ENCODE measurements at places on chromosomes 2 and 18.

DNA sequence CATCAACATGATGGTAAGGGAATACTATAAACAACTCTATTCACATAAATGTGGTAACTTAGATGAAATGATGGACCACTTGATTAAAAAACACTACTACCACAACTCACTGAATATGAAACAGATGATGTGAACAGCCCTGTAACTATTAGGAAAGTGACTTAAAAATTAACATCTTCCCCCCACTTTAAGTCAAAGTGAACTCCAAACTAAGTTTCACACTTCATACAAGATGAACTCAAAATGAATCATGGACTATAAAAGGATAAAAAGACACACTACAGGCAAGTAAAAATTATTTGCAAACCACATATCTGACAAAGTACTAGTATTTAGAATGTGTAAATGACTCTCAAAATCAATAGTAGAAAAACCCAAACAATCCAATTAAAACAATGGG, 71.6 kb downstream of the ZAP70 start:
- DNase-seq: no peak

GRCh38 chr2:16240402-16240801, 300.1 kb downstream of the MYCN start:
- no peak for DNase-seq

DNA sequence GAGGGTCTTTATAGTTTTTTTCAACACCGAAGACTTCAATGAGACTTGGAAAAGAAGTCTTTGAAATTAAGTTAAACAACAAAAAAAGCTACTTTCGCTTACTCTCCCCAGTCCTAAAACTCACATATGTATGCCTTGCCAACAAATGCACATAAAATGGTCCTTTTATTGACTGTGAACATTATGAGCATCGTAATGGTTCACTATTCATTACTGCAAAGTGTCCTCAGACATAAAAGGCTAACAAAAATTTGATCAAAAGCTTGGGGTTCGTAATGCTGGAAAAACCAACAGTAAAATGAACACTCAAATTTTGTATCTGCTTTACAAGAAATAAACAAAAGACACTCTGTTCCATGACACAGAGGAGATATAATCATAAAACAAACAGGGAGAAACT, 285.3 kb upstream of the SLC8A1 start:
- DNase-seq: no peak

DNA sequence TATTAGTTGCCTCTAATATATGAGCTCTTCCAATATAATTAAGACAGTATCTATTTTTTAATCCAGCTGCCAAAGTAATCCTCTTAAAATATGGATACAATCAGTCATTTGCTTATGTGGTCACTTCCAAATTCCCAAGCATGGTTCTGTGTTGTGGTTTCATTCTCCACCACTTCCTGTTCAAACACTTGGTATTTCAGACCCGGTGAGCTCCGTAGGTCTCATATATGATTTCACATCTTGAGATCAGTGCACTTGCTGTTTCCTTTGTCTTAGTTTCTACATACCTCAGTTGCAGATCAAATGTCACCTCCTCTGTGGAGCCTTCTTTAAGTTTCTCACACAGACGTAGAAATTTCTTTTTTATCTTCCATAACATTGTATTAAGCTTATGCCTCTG, 254.2 kb downstream of the KCNS3 start:
- no peak for DNase-seq

DNA sequence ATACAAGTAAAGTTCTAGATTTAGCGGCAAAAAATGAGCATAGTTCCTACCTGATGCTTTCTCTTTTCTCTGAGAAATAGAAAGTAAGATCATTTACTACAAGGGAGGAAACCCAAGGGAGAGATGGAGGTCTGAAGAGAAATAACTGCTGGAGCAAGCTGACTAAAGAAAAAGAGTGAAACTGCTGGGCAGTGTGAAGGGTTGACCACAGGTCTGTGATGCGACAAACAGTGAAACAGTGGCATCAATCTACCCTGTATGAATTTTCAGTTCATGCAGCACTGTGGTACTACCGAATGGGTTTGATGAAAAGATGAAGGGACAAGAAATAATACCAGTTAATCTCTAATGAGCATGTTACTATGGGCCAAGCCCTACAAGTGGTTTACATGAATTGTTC, 52.2 kb downstream of the CUL3 start:
- no peak for DNase-seq

- no peak for DNase-seq
Measured at GRCh38 chr2:121480826-121481225, 49.9 kb upstream of the RNU4ATAC start.

GRCh38 chr2:109238580-109238979, 109.6 kb downstream of the SH3RF3 start:
- peak; percentile 73 for DNase-seq

- DNase-seq: no peak
Measured at GRCh38 chr2:48235076-48235475, 294.9 kb upstream of the STON1 start.

GRCh38 chr18:3721771-3722648, 272.0 kb downstream of the TGIF1 start:
- no peak for DNase-seq

- DNase-seq: no peak
Measured at GRCh38 chr18:51195086-51195450, 2.4 kb downstream of the MEX3C start.

DNA sequence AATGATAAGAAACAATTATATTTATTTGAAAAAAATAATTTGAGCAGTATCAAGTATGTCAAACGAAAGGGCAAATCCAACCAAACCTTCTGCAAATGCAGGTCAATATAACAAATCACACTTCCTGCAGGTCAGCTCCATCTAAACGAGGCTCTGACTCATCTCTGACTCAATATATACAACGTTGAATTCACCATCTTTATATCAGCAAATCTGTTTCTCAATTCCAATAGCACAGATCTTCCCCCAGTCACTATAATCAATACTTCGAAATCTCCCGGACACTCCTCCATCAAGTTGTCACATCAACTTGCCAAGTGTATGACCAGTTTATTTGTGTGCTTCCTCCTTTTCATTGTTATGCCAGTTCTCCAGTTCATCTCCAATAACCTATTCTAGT, 388.9 kb downstream of the ZEB2 start:
- no peak for DNase-seq

DNA sequence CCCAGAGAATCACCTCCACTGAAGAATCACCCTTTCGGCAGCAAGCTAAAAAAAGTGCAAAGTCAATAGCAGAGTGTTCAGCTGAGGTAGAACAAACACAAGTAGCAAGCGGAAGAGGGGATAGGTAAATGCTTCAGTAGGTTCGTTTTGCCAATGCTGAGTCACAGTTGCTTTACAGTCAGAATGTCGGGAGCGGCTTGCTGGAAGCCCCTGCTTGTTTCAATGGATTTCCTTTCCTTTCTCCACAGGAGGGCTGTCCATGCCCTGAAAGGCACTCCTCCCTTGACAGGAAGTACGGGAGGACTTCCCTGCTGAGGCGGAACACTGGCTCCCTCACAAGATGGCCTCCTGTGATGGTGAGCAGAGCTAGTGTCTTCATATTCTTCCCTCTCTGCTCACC, 146.2 kb upstream of the LYPD1 start:
- no peak for DNase-seq
